T-helper 22 cell (primary cell): ENCODE measurements at places on chromosomes 2 and 18.

- DNase-seq: no peak
Observed at GRCh38 chr18:55932675-55933074, 344.7 kb upstream of the TCF4 start.

DNA sequence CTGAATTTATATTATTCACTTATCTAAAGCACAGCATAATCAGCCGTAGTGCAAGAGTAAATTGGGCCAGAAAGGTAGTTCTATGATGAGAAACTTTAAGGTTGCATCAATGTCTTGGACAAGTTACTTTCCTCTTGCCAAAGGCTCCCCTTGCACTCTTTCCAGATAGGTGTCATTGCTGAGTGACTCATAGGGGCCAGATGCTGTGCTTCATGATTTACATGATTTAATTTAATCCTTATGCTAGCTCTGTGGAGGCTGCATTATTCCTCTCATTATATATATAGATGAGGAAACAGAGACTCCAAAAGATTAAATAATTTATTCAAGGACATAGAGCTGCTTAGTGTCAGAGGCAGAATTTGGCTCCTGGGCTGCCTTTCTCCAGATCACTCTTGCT lies 5.0 kb downstream of the CFAP221 start:
- DNase-seq: no peak

DNA sequence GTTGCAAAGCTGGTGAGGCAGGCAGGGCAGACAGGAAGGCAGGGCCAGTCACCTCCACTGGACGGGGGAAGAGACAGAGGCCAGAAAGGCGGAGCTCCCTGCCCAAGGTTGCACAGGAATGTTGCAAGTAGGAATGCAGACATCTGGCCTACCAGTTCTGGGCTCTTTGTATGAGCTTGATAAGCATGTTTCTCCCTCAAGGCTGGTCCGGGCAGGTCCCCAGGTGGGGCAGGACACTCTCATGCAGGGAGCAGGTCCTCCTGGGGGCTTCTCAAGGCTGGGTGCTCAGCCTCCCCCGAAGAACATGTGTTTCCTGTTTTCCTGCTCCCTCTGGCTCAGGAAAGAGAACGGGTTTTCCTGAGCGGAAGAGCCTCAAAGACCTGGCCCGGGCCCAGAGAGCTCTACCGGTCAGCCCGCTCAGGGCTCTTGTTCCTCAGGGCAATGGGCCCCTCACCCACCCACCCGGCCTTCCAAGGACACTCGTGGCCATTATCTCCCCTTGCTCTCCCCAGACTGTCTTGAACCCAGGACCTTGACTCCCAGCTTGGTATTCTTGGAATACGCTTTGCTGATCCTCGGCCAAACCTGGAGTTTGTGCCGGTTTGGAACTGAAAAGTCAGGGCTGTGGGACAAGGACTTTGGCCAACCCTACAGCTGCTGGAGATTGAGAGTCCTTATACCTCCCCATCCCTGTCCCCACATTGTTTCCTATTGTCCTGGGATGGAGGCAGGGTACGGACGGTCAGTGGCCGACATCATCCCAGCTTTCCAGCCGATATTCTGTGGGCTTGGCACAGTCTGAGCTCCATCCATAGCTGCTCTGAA lies 87.7 kb upstream of the HAAO start:
- DNase-seq: no peak

GRCh38 chr2:69625078-69625795 lies 18.3 kb downstream of the AAK1 start:
- no peak for DNase-seq

- no peak for DNase-seq
Observed at GRCh38 chr2:46053564-46053963, 243.6 kb upstream of the EPAS1 start.

DNA sequence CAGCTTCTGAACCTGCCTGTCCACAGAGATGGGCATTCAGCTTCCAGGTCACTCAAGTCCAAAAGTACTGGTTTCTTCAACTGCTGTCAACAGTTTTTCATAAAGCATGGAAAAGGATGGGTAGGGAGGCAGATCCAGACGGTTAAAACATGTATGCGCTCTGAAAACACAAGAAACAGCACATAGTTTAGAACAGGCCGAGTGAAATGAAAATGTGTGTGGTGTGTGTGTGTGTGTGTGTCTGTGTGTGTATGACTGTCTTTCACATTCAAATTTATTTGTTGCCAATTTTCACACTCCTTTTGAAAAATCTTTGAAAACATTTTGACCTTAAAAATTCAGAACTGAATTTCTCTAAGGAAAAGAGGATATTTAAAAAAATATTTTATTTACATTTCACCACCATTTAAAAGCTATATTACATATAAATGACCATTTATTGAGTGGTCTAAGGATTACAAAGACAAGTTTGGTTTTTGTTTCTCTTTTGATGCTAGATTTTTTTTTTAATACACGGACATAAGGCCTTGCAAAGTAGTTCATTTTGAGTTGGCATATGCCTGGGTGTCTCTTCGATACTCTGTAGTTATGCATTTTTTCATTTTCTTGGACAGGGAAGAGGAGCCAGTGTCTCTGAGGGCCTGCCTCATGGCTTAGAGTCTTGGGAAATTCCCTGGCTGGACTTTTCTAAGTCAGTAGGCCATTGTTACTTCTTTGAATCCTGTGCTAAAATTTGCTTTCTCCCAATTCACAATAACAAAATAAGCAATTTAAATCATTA lies 30.0 kb upstream of the STK17B start:
- no peak for DNase-seq

GRCh38 chr2:238502956-238503791 lies 76.4 kb downstream of the ASB1 start:
- no peak for DNase-seq

GRCh38 chr2:119826370-119826961 lies 66.7 kb downstream of the PTPN4 start:
- no peak for DNase-seq

- DNase-seq: no peak
Observed at GRCh38 chr2:241724975-241725870, 9.2 kb upstream of the D2HGDH start.

DNA sequence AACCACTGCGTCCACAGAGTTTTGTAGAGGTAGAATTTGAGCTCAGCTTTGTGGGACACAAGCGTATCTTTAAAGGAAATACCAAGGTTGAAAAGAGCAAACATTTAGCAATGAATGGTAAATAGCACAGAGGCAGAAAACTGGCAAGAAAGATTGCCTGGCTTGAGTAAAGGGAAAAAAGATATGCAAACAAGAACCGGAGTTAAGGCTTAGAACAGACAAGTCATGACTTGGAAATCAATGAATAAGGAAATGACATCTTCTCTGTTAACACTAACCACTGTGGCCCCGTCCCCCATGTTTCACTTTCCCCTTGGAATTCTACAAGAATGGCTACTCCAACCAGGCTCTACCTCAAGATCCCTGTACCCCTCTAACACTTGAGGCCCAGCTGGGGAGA lies 3.8 kb downstream of the STAM2 start:
- no peak for DNase-seq

DNA sequence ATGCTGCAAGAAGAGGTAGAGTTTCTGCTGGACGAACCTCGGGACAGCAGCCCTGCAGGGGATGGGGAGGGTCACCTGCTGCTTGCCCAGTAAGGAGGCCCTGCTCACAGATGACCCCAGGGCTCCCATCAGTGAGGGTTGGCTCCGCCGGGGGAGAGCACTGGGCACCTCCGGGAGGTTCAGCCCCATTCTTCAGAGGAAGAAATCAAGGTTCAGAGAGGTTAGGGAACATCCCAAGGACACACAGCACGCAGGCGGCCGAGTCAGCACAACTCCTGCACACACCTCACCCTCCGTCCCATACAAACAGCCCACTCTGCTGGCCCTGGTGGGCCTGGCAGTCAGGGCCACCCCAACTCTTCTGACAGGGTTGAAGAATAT lies 11.7 kb upstream of the CCDC74B start:
- DNase-seq: no peak

GRCh38 chr18:64416990-64417389 lies 268.1 kb upstream of the LINC00305 start:
- no peak for DNase-seq

DNA sequence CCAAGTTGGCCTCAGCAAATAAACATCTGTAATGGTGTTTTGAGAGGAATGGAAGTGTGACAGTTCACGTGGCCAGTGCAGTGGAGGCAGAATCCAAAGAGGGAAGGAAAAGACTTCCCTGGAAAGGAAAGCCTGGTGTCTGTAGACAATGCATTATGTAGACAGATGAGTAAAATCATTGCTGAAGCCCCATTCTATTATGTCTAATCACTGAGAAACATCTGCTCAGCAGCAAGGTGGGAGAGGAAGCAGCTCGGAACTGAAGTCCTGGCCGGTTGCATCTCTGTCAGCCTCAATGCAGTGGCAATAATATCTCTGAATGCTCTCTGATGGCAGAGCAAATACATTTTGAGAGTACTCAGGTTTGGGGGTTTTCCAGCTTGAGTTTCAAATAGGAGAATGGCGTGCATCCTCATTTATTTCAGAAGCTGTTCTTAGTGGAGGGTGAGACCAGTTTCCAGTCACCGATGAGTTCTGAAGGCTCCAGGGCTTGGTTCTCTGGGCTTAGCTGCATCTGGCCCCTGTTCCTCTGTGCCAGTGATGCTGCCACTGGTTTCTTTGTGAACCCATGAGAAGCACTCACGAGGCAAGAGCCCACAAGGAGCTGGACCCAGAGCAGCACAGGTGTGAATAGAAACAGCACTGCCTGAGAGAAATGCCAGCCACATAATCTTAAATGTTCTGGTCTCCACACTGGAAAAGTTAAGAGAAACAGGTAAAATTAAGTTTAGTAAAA lies 63.3 kb downstream of the RPIA start:
- no peak for DNase-seq

GRCh38 chr18:78558948-78559347 lies 420.7 kb upstream of the SALL3 start:
- DNase-seq: no peak

GRCh38 chr2:7430869-7431641 lies 513.8 kb downstream of the RNF144A start:
- no peak for DNase-seq

DNA sequence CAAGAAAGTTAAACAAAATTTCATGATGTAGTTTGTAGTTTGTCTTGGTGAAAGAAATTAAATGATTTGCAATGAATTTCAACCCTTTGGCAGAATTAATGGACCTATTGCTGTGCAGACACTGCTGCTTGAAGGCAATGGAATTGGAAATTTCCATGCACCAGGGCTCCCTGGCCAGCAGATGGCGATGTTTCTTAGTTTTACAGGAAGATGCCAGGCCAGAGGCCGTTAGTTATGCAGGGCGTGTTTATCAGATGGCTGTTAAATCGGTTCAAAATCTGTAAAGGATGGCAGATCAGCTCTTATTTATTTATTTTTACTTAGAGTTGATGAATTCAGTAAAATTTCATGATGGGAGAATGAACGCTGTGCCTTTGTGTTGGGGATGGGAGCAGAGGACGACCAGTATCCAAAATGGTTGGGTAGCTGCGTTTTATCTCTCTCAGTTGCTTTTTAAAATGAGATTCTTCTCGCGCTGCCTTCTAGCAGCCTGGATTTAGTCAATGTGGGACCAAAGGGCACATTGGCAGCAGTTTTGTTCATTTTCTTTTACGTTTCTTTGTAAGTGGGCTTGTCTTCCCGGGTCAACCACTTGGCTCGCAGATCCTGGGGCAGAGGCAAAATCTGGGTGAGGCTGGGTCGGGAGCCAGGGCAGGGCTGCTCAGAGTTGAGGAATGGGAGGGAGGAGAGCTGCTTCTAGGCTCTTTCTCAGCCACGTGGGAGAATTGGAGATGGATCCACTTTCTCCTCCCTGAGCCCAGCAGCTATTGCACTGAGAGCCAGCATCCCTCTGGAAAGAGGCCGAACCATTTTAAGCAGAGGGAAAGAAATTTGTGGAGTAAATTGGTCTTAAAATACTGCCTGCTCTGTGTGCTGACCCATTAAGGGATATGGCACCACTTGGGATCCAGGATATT lies 344.0 kb downstream of the PIK3C3 start:
- DNase-seq: peak; percentile 1

- DNase-seq: no peak
Observed at GRCh38 chr2:44291281-44292248, 16.3 kb downstream of the SLC3A1 start.

- no peak for DNase-seq
Observed at GRCh38 chr18:57728941-57729511, 74.1 kb downstream of the ATP8B1 start.

- no peak for DNase-seq
Observed at GRCh38 chr2:139122711-139123158, 342.5 kb upstream of the NXPH2 start.

DNA sequence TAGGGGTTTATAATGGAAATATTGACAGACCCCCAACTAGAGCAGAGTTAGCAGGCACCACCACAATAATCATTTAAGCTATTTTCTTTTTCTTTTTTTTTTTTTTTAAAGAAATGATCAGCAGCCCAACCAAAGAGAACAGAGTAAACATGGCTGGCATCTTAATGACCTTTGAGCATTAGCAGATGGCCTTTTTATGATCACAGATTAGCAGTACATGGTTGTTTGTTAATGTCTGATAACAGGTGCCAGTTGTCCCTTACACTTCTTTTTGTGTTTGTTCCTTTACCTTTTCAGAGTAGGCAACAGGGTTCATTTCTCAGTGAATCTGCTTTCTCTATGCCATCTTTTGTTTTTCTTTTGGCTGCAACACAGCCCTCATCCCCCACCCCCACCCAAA lies 747.0 kb downstream of the BCL11A start:
- DNase-seq: no peak

DNA sequence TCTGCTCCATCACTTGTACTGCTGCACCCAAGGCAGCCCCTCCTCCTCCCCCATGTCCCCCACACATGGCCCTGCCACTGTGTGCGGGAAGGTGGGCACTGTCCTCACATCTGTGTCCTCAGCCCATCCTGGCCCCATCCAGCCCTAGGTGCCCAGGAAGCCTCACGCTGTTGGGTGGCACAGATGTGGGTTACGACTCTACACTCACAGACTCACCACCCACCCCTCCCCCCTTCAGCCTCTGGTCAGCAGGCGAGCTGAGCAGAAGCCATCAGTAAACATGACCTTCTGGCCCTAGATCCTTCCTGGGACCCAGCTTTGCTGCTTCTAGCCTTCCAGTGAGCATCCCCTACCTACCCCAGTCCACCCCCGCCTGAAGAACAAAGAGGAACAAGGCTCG lies 43.0 kb downstream of the ADCY3 start:
- DNase-seq: no peak

DNA sequence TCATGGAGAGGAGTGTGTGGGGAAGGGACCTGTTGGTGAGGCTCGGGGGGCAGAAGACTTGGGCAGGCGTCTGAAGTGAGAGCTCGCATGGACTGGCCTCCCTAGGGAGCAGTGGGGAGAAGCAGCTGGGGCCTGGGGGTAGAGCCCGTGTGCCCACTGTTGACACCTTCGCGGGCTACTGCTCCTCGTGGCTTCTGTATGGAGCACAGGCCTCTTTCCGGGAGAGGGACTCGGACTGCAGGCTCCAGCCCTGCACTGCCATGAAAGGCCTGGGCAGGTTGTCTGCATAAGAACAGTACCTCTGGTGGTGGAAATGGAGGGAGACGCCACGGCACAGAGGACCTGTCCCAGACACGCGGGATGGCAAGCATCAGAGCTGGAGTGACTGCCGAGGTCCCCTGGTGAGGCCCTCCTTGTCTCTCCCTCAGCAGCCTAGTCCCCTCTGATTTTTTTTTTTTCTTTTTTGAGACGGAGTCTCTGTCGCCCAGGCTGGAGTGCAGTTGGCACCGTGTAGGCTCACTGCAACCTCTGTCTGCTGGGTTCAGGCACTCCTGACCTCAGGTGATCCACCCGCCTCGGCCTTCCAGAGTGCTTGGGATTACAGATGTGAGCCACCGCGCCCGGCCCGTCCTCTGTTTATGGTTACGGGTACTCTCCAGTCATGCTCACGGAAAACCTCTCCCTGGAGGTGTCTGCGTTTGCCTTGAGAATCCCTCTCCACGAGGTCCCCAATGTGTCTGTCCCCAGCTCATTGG lies 44.7 kb upstream of the PTMA start:
- no peak for DNase-seq
